ENCODE measurements at places on chromosomes 7 and 10.
A peak's percentile ranks its signal among the peaks of the same experiment; 100 is the strongest.

DNA sequence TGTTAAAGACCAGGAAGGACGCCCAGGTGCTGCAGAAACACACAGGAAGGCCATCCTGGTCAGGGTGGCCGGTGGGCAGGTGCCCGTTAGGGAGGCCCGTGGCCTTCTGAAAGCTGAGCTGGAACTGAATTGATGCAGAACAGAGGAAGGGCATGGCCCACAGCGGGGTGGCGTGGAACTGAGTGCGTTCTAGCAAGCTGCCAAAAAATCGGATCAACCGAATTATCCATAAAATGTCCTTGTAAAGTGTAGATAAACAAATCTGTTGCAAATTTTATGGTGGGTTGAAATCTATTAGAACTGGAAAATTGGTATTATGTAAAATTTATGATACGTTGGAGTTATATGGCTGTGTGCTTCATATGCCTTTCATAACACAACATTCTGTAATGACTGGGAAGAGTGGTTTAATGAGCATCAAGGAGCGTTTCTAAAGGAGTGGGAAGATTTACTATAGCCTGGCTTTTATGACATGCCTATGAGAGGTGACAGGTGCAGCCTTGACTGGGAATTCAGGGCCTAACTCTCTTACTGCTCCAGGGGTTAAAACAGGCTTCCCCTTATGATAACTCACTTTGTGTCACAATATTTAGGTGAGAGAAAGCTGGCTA lies 108.1 kb downstream of the GPR26 start:
- DNase-seq: no peak

GRCh38 chr10:100245484-100246220 lies 16.3 kb upstream of the CHUK start:
- DNase-seq: no peak

DNA sequence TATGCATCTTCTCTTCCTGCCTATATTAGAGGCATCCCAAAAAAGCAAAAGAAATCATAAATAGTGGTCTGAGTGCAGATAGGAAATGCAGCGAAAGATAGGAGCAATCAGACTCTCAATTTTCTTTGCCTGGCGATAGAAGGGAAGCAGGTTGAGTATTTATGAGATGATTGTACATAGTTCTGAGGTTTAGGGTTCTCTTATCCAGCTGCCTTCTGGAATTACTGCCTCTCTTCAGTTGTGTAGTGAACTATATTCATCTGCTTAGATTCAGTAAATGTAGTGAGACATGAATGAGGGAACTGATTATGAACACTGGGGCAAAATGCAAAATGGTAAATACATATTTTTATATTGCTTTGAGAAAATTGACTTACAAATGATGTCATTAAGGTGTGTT lies 93.0 kb upstream of the CYP26C1 start:
- no peak for DNase-seq

GRCh38 chr10:5806745-5807144 lies 6.5 kb downstream of the GDI2 start:
- DNase-seq: no peak

DNA sequence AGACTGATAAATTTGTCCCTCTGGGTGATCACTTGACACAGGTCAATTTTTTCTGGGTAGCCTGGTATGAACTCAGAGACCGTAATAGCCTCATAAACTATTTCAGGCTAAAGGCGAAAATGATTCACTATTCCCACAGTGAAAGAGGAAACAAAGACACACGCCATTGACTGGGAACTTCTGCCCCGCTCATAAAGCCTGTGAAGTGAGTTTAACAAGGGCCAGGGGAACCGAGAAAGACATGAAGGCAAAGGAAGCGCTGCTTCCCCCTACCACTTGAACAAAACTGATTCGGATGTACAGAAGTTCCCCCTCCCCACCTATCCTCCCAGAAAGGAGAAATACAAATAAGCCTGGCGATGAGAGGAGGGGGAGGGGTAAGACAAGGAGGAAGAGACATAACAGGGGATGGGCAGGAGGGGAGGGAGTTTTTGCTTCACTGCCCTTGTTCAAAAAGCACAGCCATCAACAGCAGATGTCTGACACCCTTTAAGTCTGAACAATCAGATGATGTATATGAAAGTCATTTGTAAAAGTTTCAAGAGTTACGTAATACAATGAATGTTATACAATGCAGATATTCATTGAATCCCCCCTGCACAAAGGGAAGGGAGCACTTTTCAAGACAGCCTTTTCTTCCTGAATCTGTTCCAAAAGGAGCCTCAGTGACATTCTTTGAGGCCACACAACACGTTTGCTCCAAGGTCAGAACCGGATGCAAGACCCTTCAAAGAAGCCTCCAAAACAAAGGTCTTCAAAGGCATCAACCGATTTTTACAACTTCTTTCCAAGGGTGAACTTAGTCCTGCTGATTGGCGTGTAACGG lies 734 bp downstream of the ABCB4 start:
- peak; percentile 25 for DNase-seq

- DNase-seq: no peak
Measured at GRCh38 chr10:86256690-86257315, 109.8 kb downstream of the GRID1 start.

DNA sequence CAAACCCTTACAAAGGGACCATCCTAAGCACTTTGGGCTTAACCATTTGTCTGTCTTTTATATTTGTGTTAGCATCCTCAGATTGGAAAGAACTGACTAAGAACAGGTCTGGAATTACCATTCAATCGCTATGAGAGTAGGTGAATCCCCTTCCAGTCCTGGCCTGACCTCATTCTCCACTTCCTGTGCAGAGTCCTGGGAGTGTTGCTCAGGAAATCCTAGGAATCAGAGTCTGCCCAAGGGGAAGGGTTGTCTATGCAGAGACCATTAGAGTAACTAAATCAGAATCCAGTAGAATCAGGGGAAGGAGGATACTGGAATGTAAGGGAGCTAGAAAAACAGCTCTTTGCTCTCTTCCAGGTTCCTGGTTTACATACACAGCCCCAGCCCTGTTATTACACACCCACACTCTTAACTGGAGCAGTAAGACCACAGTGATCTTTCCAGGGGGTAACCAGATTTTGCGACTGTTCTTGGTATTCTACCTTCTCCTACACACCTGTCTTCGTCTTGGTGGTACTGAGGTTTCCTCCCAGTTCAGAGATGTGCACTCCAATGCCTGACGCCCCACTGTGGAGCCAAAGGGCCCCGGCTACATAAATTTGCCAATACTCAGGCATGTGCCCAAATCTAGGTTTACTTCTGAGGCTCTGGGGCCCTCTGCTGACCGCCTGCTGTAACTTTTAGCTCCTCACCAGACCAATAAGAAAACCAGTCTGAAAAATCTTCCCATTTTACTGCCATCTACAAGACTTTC lies 103.7 kb downstream of the RNF216 start:
- DNase-seq: no peak

- DNase-seq: no peak
Measured at GRCh38 chr7:87564296-87564963, 36.3 kb downstream of the ABCB1 start.

- no peak for DNase-seq
Measured at GRCh38 chr10:124665980-124666379, 78.2 kb downstream of the FAM53B start.

- no peak for DNase-seq
Measured at GRCh38 chr10:86504510-86504909, 17.1 kb downstream of the WAPL start.

- no peak for DNase-seq
Measured at GRCh38 chr10:14380746-14381145, 50.0 kb upstream of the FRMD4A start.

DNA sequence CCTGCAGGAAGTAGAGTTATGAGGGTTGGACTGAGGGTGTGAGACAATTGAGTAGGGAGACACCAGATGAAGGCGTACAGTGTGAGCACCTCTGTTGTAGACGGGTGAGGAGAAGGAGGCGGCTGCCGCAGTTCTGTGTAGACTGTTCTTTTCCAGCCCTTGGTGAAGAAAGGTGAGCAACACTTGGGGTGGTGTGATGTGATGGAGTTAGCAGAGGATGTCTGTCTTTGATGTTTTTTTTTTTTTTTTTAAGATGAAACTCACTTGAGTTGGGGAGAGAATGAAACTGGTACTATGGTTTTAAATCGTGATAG lies 42.8 kb upstream of the RNF216 start:
- DNase-seq: no peak
